GM12865 (cell line): ENCODE measurements at places on chromosomes 2 and 18.

GRCh38 chr18:30288662-30289414, 753.7 kb downstream of the DSC3 start:
- DNase-seq, result no peak

GRCh38 chr2:39584283-39584965, 81.3 kb upstream of the TMEM178A start:
- no peak for DNase-seq

DNA sequence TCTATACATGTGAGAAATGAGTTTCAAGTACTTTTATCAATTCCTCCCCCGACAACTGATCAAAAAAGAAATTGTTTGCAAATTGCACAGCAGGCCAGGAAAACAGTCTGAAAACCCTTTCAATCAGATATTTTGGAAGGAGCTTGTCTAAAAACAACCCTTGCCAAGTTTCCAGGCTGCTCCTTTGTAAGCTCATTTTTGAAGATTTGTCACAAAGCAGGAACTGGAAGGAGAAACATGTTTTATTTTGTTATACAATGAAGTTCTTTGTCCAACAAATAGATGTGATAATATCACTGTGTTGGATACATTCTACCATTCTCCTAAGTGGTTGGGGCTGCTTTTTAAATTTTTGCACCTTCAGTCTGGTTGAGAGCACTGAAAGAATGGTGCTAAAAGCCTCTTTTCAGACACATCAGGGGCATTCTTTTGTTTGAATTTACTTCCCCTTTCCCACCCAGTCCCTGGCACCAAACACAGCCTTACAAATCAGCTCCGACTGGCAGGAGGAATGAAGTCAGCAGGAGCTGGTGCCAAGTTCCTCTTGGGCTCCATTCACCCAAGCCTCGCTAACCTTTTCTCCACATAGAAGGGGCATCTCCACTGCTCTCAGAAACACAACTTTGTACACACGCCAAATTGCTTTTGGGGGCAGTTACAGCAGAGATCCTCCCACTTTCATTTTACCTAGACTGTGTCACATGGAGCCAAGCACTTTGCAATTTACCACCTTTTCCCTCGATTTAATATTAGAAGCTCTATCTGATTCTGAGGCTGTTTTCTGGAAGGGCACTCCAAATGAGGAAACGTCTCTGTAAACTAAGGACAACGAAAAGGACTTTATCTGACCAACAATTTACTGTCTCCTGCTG, 88.0 kb downstream of the C1D start:
- no peak for DNase-seq

DNA sequence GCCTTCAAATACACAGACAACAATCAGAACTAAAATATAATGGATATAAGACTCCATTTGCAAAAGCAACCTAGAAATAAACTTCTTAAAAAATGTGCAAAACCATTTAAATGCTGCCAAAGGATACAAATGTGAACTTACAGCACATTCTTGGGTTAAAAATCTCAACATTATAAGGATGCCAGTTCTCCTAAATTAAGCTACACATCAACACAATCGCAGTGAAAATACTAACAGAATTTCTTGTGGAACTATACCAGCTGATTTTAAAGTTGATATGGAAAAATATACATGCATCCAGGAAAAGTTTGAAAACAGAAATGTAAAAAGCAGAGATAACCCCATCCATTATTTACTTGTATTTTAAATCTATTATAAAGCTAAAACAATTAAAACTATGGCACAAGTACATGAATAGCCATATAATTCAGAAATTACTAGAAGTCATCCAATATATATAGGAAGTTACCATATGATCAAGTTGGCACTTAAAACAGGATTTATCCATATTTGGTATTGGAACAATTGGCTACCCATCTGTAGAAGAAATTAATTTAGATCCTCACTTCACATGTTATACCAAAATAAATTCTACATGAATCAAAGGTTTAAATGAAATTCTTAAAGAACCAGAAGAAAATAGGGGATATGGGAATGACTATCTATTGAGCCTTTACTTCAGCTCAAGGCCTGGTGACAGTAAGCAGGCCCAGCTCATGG, 151.7 kb upstream of the GLI2 start:
- no peak for DNase-seq

- DNase-seq, result no peak
These were observed 13.7 kb upstream of the PER2 start for GRCh38 chr2:238302087-238302486.
